Stimulated activated CD8-positive, alpha-beta memory T cell treated with anti-CD3 and anti-CD28 coated beads, Interleukin-2, amount 100 ng/mL, for 1 hour (primary cell): ENCODE measurements at places on chromosomes 1 and 21.

DNA sequence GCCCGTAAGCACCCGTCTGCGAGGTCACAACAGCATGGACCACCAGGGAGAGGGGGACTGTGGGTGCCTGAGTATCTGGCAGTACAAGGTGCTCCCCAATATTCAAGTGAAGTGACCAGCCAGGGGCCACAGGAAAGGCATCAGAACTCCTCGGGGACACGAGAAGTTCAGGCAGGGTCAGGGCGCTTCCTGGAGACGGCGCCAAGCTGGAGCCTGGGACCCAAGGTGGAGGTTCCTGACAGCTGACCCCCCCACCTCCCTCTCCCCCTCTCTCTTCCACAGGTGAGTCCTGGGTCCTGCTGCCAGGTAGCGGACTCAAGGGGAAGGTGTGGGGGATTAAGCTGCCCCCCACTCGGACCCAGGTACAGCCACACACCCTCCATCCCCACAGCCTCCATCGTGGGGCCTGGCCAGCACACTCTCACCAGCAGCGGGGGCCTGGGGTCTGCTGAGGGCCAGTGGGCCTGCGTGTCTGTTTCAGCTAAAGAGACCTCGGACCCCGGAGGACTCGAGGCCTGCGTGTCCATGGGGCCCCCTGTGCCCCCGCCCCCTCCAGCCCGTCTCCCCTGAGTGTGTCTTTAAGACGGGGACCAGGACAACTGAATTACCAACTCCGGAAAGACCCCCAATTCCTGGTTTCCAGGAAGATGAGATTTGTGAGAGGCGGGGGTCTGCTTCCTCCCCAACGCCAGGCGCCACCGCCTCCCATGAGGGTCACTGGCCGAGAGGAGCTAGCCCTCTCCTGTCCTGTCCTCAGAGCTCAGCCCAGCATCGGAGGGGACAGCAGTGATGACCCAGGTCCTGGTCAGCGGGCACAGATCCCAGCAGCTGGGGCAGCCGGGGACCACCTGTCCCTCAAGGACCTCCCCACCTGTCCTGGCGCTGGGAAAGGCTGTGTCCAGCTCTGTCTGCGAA lies 6.2 kb downstream of the TNFRSF18 start:
- no peak for DNase-seq

- DNase-seq = no peak
Measured at GRCh38 chr1:45522324-45523104, 830 bp upstream of the PRDX1 start.

GRCh38 chr1:231216498-231216897 lies 24.5 kb upstream of the GNPAT start:
- DNase-seq = no peak

GRCh38 chr1:115496904-115497527 lies 144.8 kb upstream of the VANGL1 start:
- DNase-seq = no peak

GRCh38 chr1:110203021-110203661 lies 7.0 kb upstream of the KCNC4 start:
- DNase-seq = no peak

GRCh38 chr21:37870221-37870620 lies 46.0 kb downstream of the KCNJ6 start:
- DNase-seq = no peak

DNA sequence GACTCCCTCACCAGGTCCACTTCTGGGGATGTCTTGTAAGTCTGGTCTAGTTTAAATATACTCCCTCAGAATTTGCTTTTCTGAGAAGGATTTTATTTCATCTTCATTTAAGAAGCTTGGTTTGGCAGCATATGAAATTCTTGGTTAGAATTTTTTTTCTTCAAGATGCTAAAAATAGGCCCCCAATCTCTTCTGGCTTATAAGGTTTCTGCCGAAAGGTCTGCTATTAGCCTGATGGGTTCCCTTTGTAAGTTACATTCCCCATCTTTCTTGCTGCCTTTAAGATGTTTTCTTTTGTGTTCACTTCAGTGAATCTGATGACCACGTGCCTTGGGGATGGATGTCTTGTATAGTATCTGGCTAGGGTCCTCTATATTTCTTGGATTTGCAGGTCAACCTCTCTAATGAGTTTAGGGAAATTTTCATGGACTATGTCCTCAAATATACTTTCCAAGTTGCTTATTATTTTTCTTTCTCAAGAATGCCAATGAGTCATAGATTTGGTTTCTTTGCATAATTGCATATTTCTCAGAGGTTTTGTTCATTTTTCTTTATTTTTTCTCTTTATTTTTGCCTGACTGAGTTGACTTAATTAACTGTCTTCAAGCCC lies 19.4 kb downstream of the TCP10L start:
- no peak for DNase-seq
